H54 (cell line): ENCODE measurements at places on chromosomes 11 and 22.

GRCh38 chr11:9014826-9015225 is 11.0 kb upstream of the NRIP3 start:
- no peak for DNase-seq

DNA sequence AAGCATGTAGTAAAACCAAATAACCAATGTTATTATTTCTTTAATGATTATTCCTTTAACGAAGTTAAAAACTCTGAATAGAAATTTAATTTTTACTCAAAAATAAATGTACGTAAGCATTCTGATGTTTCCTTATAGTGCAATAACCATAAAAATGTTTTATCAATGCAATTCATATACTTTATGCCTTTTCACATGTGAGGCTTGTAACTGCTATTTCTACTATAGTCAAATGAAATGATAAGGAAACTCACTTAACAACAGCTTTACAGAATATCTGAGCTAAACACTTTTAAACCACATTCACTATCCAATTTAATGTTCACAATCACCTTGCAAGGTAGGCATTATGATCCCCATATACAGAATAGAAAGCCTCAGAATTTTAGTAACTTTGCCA is 17.4 kb downstream of the BTBD10 start:
- DNase-seq, result no peak

DNA sequence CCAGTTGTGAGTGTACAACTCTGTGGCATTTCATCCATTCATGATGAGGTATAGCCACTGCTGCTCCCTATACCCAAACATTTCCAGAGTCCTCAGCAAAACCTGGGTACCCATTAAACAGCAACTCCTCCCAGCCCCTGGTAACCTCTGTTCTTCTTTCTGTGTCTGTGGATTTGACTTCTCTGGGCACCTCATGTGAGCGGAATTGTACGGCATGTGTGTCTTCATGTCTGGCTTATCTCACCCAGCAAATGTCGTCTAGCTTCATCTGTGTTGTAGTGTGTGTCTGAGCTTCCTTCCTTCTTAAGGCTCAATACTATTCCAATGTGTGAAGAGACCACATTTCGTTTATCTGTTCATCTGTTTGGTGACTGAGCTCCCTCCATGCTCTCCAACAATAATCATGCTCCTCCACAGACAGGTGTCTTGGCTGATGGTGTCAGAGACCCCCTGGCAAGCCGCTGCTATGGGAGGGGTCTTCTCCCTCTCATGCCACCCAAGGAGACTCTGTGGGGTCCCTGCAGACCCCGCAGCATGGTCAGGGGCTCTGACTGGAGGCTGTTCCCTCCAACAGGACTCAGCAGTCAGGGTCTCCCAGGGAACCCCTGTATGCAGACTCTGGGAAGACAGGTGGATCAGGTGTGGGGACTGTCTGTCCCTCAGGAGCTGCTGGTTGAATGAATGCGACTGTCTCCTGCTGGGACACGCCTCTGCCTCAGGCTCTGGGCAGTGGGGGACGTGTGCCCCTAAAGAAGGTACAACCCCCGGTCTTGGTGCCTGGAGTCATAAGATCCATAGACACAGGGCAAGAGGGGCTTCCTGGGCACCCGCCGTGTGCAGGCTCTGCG is 52.7 kb downstream of the SMIM38 start:
- DNase-seq, result no peak

DNA sequence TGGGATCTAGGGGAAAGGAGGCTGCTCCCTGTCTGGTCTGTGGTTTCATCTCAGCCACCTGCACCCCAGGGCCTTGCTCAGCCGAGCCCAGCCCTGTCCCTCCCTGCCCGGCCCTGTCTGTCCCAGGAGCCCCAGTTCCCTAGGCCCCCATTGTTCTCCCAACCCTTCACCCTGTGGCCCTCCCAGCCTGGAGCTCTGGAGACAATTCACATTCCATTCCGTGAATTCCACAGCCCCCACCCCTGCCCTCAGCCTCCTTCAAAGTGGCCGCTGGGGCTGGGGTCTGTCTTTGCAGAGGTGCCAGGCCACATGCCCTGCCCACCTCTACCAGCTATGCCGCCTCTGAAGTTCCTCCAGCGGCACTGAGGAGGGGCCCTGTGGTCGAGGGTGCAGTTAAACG is 77.9 kb upstream of the WNT11 start:
- no peak for DNase-seq

GRCh38 chr22:42160830-42161696 is 30.5 kb upstream of the CYP2D6 start:
- DNase-seq, result no peak

GRCh38 chr11:77040401-77040777 is 6.2 kb downstream of the B3GNT6 start:
- no peak for DNase-seq

DNA sequence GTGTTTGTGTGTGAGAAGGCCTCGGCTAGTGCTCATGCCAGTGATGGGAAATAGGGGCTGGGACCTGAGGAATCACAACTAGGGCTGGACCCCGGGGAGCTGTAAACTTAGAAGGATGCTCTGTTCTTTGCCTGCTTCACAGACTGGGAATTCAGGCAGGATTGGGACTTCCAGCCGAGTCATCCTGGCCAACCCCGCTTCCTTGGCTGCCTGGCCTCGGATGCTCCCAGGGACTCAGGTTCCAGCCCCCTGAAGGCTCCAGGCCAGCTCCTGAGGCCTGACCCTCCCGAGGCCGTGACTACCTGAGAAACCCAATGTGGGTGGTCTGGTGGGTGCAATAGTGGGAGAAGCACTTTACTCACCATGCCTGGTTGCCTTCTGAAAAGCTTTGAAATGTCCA is 44.7 kb downstream of the IRAG1 start:
- DNase-seq, result no peak

GRCh38 chr22:37638391-37639069 is 939 bp upstream of the SH3BP1 start:
- DNase-seq, result no peak
